ENCODE measurements at places on chromosomes 1 and 21. TPM values are rescaled to one million over a fixed set of nuclear protein-coding genes. Genes with fewer than 3 reads are reported as not detected.
A peak's percentile ranks its signal among the peaks of the same experiment; 100 is the strongest.

DNA sequence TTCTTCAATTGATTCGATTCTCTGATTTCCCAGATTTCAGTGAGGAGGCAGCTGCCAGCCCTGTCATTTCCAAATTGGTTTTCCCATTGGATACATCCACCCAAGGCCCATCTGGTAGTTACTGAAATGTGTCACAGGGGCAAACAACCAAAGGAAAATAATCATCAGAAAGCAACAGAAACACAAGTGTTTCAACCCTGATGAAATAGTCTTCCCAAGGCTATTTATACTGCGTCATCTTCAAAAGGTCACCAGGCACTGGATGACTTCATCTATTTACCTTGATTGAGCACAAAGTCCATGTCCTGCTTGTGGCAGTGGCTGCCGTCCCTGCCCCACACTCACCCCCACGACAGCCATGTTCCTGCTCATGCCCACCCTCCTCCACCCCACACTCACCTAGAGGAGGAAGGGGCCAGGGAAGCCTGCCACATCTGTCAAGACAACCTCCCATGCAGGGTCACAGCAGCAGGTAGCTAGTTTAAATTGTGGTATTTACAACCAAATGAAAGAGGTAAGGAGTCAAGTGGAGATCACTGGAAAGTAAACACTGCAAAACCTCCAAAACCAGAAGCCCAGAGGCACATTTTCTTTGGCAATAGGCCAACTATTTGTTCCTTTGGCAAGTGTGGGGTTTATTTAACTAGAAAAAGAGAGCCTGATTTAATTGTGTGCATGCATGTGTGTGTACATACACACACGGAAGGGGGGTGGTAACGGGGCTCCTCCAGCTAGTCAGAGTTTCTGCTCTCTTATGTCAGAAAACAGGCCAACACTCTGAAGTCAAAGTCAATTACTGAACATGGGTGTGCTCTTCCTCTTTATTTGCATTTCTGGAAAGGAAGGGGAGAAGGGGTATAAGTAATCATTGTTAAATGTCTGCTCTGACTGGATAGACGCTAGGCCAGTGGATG, 49.5 kb upstream of the RAB4A start:
- peaks cover 4% of the 10 kb centered on the region for H3K4me1 ChIP-seq
- H3K27me3 ChIP-seq = no peaks in the 10 kb centered on the region
- H3K4me3 ChIP-seq = no peak overlapping the region
- no peaks in the 10 kb centered on the region for H3K36me3 ChIP-seq

TMOD4 gene
- 6.2 TPM for total RNA-seq

GRCh38 chr1:21565285-21565684, 56.1 kb downstream of the ALPL start:
- DNase-seq = no peak
- H3K4me3 ChIP-seq = no peak overlapping the region
- H3K27me3 ChIP-seq = no peaks in the 10 kb centered on the region
- no peaks in the 10 kb centered on the region for H3K36me3 ChIP-seq
- H3K4me1 ChIP-seq = no peaks in the 10 kb centered on the region

ZBTB7B gene
- total RNA-seq = 68.4 TPM

- H3K4me3 ChIP-seq = no peak overlapping the region
- no peaks in the 10 kb centered on the region for H3K27me3 ChIP-seq
- H3K4me1 ChIP-seq = peaks cover 21% of the 10 kb centered on the region
- peaks cover 6% of the 10 kb centered on the region for H3K36me3 ChIP-seq
- no peak for DNase-seq
Observed at GRCh38 chr1:224331326-224331725, 1.4 kb upstream of the NVL start.

- peak within 1 kb of the TSS; percentile 63 for H3K27ac ChIP-seq
- no peaks in the 10 kb centered on the region for H3K36me3 ChIP-seq
- peaks cover 6% of the 10 kb centered on the region for H3K4me1 ChIP-seq
- no peak within 1 kb of the TSS for H3K4me3 ChIP-seq
- no peaks in the 10 kb centered on the region for H3K27me3 ChIP-seq
Observed at GRCh38 chr1:117001254-117001927, at the start of gene CD101. TSS of gene CD101 (plus strand) at chr1:117001760. CDS start at chr1:117001818, 58 bp downstream.

DNA sequence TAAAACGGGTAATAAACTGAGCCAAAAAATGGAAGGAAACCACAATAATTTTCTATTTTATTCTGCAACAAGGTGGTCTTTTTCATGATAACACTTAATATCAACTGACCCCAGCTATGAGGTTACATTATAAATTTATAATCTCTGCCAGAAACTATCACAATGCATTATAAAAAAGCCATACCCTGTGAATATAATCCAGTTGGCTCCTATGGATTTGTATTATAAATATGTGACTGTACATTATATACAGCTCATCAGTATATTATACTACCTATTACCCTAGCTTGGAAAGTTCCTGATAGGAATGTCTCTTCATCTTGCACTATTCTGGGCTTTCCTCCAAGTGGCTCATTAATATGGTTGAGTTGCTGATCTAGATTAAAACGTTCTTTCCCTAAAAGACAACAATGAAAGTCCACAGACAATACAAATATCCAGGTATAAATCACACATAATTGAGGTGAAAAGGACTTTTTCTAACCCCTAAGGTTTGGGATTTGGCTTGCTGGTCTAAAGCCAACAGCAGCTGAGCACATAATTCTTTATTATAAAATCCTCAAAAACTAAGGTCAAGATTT, 487.7 kb downstream of the TTLL7 start:
- peaks cover 36% of the 10 kb centered on the region for H3K4me1 ChIP-seq
- DNase-seq = no peak
- no peaks in the 10 kb centered on the region for H3K27me3 ChIP-seq

PTPRC gene
- total RNA-seq = 781 TPM

DNA sequence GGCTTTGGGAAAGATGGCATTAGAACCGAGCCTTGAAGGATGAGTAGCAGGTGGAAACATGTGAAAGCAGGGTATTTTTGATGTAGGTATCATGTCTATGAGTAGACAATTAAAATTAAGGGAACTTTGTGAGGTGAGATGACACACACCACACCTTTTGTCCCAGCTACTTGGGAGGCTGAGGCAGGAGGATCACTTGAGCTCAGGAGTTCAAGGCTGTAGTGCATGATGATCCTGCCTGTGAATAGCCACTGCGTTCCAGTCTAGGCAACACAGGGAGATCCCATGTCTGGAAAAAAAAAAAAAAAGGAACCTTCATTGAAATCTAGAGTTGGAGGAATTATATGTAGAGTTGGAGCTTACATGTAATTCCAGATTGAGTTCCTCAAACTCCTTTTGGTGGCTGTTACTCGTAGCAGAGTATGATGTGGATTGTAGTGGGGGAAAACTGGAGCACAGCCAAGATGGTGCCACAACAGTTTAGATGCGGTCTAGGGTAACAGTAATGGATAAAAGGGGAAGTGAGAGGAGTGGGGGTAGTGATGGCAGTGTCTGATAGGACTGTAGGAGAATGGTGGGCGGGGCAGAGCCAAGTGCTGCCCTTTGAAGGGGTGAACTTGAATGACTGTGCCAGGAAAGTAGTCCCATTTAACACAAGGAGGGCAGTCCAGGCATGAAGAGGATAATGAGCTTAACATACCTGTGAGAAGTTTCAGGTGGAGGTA, 17.4 kb downstream of the AK4 start:
- no peak overlapping the region for H3K4me3 ChIP-seq
- H3K27me3 ChIP-seq = no peaks in the 10 kb centered on the region
- no peaks in the 10 kb centered on the region for H3K4me1 ChIP-seq
- no peaks in the 10 kb centered on the region for H3K36me3 ChIP-seq
- DNase-seq = no peak

- peak; percentile 55 for DNase-seq
- H3K36me3 ChIP-seq = no peaks in the 10 kb centered on the region
- H3K4me1 ChIP-seq = peaks cover 3% of the 10 kb centered on the region
- peak overlapping the region; percentile 76 for H3K27ac ChIP-seq
- H3K4me3 ChIP-seq = peak overlapping the region; percentile 6
Observed at GRCh38 chr1:6347641-6348487, 45.7 kb downstream of the ACOT7 start.

GRCh38 chr1:22814176-22815042, 103.8 kb downstream of the EPHB2 start:
- no peaks in the 10 kb centered on the region for H3K4me1 ChIP-seq
- no peaks in the 10 kb centered on the region for H3K36me3 ChIP-seq
- DNase-seq = no peak
- no peak overlapping the region for H3K27ac ChIP-seq
- H3K4me3 ChIP-seq = no peak overlapping the region

TSPEAR gene
- total RNA-seq = not detected

- DNase-seq = no peak
- H3K4me1 ChIP-seq = no peaks in the 10 kb centered on the region
- H3K4me3 ChIP-seq = no peak overlapping the region
- no peaks in the 10 kb centered on the region for H3K27me3 ChIP-seq
Observed at GRCh38 chr1:89943846-89944781, 50.8 kb upstream of the ZNF326 start.

DNA sequence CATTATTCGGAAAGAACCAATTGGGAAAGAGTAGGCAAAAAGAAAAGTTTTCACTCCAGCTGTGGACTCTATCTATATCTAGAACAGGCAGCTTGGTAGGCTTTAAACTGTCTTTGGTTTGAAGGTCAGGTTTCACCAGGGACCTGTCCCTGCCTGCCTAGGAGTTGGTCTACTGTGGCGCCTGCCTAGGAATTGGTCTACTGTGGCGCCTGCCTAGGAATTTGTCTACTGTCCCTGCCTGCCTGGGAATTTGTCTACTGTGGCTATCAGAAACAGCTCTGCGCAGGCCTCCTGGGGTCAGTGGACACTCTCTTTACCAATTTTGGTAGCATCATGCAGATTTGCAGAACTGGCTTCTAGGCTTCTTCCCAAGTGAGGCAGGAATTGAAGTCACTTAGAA, 13.8 kb downstream of the USP25 start:
- no peak overlapping the region for H3K27ac ChIP-seq
- H3K36me3 ChIP-seq = no peaks in the 10 kb centered on the region
- no peaks in the 10 kb centered on the region for H3K27me3 ChIP-seq
- no peak overlapping the region for H3K4me3 ChIP-seq
- DNase-seq = no peak

- H3K4me1 ChIP-seq = peaks cover 54% of the 10 kb centered on the region
- H3K36me3 ChIP-seq = no peaks in the 10 kb centered on the region
- peak; percentile 91 for DNase-seq
- H3K4me3 ChIP-seq = peak overlapping the region; percentile 51
- H3K27me3 ChIP-seq = peaks cover 3% of the 10 kb centered on the region
Observed at GRCh38 chr1:23619299-23620188, 60.2 kb upstream of the ID3 start.

SLC16A4 gene
- total RNA-seq = 0.69 TPM

RORC gene
- total RNA-seq = 7.6 TPM

GRCh38 chr21:36395353-36396111, 10.3 kb downstream of the CHAF1B start:
- no peaks in the 10 kb centered on the region for H3K36me3 ChIP-seq
- H3K4me3 ChIP-seq = no peak overlapping the region
- H3K27me3 ChIP-seq = no peaks in the 10 kb centered on the region
- H3K27ac ChIP-seq = no peak overlapping the region
- DNase-seq = no peak

CLCA4 gene
- not detected for total RNA-seq

GRCh38 chr1:206748348-206749030, 22.1 kb upstream of the IL19 start:
- no peak overlapping the region for H3K27ac ChIP-seq
- H3K27me3 ChIP-seq = no peaks in the 10 kb centered on the region
- H3K4me1 ChIP-seq = peaks cover 14% of the 10 kb centered on the region

SPATA45 gene
- not detected for total RNA-seq

GRCh38 chr1:26471498-26472319, 531 bp upstream of the HMGN2 start:
- peak; percentile 8 for DNase-seq
- peaks cover 6% of the 10 kb centered on the region for H3K36me3 ChIP-seq
- peaks cover 31% of the 10 kb centered on the region for H3K4me1 ChIP-seq
- H3K27ac ChIP-seq = no peak overlapping the region

- no peak for DNase-seq
- H3K27me3 ChIP-seq = no peaks in the 10 kb centered on the region
- no peak overlapping the region for H3K27ac ChIP-seq
- no peaks in the 10 kb centered on the region for H3K4me1 ChIP-seq
- no peaks in the 10 kb centered on the region for H3K36me3 ChIP-seq
- no peak overlapping the region for H3K4me3 ChIP-seq
Observed at GRCh38 chr1:42157667-42158066, 4.5 kb downstream of the GUCA2B start.

GRCh38 chr21:36478207-36478701, 1.7 kb downstream of the CLDN14 start:
- no peak for DNase-seq
- peaks cover 12% of the 10 kb centered on the region for H3K27me3 ChIP-seq
- no peak overlapping the region for H3K4me3 ChIP-seq
- H3K4me1 ChIP-seq = no peaks in the 10 kb centered on the region

- no peak overlapping the region for H3K4me3 ChIP-seq
- H3K27ac ChIP-seq = no peak overlapping the region
- no peak for DNase-seq
- H3K4me1 ChIP-seq = peaks cover 10% of the 10 kb centered on the region
- no peaks in the 10 kb centered on the region for H3K36me3 ChIP-seq
- peaks cover 34% of the 10 kb centered on the region for H3K27me3 ChIP-seq
Observed at GRCh38 chr1:90731382-90732050, 14.4 kb upstream of the BARHL2 start.

DNA sequence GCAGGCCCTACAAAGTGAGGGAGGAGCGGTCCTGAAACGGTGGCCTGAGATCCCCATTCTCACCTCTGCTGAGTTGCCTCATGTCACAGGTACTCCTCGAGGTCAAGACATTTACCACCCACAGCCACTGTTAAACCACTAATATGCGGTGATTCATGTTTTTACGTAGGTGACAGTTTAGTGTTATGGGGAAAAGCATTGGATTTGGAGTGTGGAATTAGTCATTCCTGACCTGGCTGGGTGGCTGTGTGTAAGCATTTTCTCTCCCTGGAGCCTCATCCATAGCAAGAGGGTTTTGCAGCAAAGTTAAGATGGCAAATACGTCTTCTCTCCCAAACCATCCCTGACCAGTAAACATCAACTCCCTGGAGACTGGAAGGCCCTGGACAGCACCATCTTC, 57.8 kb upstream of the KCNJ6 start:
- no peak for DNase-seq
- no peaks in the 10 kb centered on the region for H3K4me1 ChIP-seq
- no peaks in the 10 kb centered on the region for H3K27me3 ChIP-seq
- H3K36me3 ChIP-seq = no peaks in the 10 kb centered on the region

GRCh38 chr1:225681231-225681630, 28.3 kb upstream of the ENAH start:
- H3K4me1 ChIP-seq = no peaks in the 10 kb centered on the region
- no peak for DNase-seq
- no peaks in the 10 kb centered on the region for H3K27me3 ChIP-seq
- no peak overlapping the region for H3K27ac ChIP-seq

- no peaks in the 10 kb centered on the region for H3K27me3 ChIP-seq
- H3K36me3 ChIP-seq = no peaks in the 10 kb centered on the region
- no peaks in the 10 kb centered on the region for H3K4me1 ChIP-seq
- DNase-seq = no peak
Observed at GRCh38 chr1:215022204-215022603, 60.3 kb upstream of the KCNK2 start.

GRCh38 chr1:114269539-114269938, 115.9 kb upstream of the SYT6 start:
- H3K4me1 ChIP-seq = no peaks in the 10 kb centered on the region
- H3K27me3 ChIP-seq = peaks cover 2% of the 10 kb centered on the region
- H3K36me3 ChIP-seq = no peaks in the 10 kb centered on the region
- DNase-seq = no peak
- no peak overlapping the region for H3K27ac ChIP-seq
